ENCODE measurements at places on chromosomes 3 and 15. TPM values are rescaled to one million over a fixed set of nuclear protein-coding genes. Genes with fewer than 3 reads are reported as not detected.

The ACTC1 gene
- not detected for total RNA-seq

The MYD88 gene
- 19.1 TPM for total RNA-seq

The EFCAB12 gene
- under 0.01 TPM for total RNA-seq

The ARF4 gene
- total RNA-seq: 121 TPM

The SCN5A gene
- 10.1 TPM for total RNA-seq

The CD276 gene
- total RNA-seq: 33.1 TPM

The HDAC11 gene
- 6.3 TPM for total RNA-seq

The MLF1 gene
- 5.2 TPM for total RNA-seq

The GTF2A2 gene
- 47.8 TPM for total RNA-seq

The SLC12A1 gene
- not detected for total RNA-seq

The ANKRD63 gene
- total RNA-seq: not detected

The PRKCI gene
- total RNA-seq: 22.9 TPM

The UCN2 gene
- not detected for total RNA-seq

The DUOXA2 gene
- total RNA-seq: not detected

The IGSF11 gene
- 0.13 TPM for total RNA-seq

The CYP19A1 gene
- total RNA-seq: not detected

The NOX5 gene
- not detected for total RNA-seq

The SAMMSON gene
- total RNA-seq: not detected

The MST1 gene
- 1.8 TPM for total RNA-seq

The PAK6 gene
- total RNA-seq: not detected

The ARPP21 gene
- not detected for total RNA-seq

The ZPLD1 gene
- not detected for total RNA-seq

The NLGN1 gene
- 0.51 TPM for total RNA-seq

The C3orf70 gene
- 3.5 TPM for total RNA-seq

The OR5K2 gene
- total RNA-seq: not detected

The GP9 gene
- not detected for total RNA-seq

The MEX3B gene
- total RNA-seq: 4.1 TPM

The RYR3 gene
- not detected for total RNA-seq

The C3orf49 gene
- not detected for total RNA-seq

The IQCF5 gene
- total RNA-seq: not detected

The ALPK3 gene
- 19.5 TPM for total RNA-seq

The GOLGA8S gene
- total RNA-seq: 0.13 TPM

The CLDN16 gene
- not detected for total RNA-seq

The SQOR gene
- 142 TPM for total RNA-seq

The TRPM1 gene
- total RNA-seq: under 0.01 TPM

The RCCD1 gene
- total RNA-seq: 6.5 TPM

The DCLK3 gene
- total RNA-seq: not detected

The IL1RAP gene
- total RNA-seq: 1.9 TPM

The TMC3 gene
- not detected for total RNA-seq

The PSTPIP1 gene
- total RNA-seq: 0.25 TPM

The KNG1 gene
- not detected for total RNA-seq

The EIF4E3 gene
- total RNA-seq: 3.3 TPM

The NRROS gene
- 6.3 TPM for total RNA-seq
